Stomach (tissue), 19 donors: ENCODE measurements at places on chromosomes 2 and 18.
A peak's percentile ranks its signal among the peaks of the same experiment; 100 is the strongest.

DNA sequence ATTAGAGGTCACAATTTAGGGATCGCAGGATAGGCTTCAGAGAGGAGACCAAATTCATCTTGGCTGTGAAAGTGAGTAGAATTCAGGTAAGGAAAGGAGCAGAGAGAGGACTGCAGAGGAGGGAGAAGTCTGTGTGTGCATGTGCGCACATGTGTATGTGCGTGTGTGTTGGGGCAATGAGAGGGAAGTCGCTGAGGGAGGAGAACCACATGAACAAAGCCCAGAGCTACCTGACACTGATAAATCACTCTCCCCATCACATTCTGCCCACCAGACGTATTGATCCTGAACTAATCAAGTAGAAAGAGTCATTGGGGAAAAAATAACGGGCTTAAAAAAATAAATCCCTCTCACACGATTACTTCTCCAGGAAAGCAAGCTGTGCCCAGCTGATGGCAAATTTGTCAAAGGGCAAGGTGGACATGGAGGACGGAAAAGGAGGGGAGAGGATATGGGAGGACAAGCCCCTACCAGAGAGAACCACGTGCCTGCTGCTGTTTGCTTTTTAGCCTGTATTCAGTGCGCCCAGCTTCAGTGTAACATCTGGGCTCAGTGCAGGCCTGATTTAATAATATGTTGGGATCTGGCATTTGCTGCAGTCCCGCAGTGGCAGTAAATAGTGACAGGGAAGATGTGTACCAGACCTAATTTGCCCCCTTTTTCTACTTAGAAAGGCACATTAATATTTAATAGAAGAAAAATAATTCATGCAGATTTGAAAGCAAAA is 307.5 kb downstream of the C1D start:
- no peak for DNase-seq
- H3K27ac ChIP-seq = no peak overlapping the region
- H3K36me3 ChIP-seq = no peaks in the 10 kb centered on the region
- H3K4me3 ChIP-seq = no peak overlapping the region

- DNase-seq = no peak
- peak overlapping the region; percentile 24 for H3K4me3 ChIP-seq
- peaks cover 8% of the 10 kb centered on the region for H3K36me3 ChIP-seq
Observed at GRCh38 chr2:48343571-48344440, 186.1 kb upstream of the STON1 start.

- DNase-seq = no peak
- no peaks in the 10 kb centered on the region for H3K27me3 ChIP-seq
- no peak overlapping the region for H3K4me3 ChIP-seq
- no peak overlapping the region for H3K27ac ChIP-seq
- no peaks in the 10 kb centered on the region for H3K36me3 ChIP-seq
Observed at GRCh38 chr2:162025121-162025911, 48.7 kb downstream of the DPP4 start.

DNA sequence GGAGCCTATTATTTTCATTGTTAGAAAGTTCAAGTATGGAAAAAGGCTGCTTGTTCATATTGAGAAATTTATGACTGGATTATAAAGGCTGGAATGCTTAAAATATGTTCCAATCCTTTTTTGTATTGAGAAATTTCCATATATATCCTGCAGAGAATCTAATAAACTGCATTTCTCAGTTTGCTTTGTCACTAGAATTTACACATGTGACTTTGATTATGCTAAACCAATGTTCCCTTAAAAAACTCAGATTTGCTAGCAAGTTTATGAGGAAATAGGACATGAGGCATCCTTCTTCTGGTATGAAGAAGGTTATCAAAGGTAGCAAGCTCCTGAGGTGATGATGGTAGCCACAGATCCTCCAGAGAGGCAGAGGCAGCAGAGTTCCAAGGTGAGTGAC is 29.2 kb upstream of the DSEL start:
- H3K4me1 ChIP-seq = no peaks in the 10 kb centered on the region
- H3K27me3 ChIP-seq = no peaks in the 10 kb centered on the region
- no peak overlapping the region for H3K27ac ChIP-seq
- H3K4me3 ChIP-seq = no peak overlapping the region
- no peaks in the 10 kb centered on the region for H3K36me3 ChIP-seq

DNA sequence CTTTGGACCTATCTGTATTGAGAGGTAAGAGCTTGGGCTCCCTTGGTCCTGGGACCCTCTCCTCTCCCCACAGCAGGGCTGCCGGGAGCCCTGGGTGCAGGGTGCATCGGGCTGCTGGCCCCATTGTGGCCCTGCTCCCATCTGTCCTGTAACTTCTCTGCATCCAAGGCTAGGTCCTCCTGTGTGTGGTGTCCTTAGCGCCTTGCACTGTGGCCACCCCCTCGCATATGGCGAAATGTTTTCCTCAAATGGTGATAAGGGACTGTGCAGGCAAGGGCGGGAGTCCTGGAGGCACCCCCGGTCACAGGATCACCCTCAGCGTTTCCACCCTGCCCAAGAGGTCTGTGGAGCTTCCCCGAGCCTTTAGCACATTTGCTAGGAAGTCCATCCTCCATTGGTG is 208.2 kb downstream of the SH3RF3 start:
- H3K4me3 ChIP-seq = no peak overlapping the region
- no peaks in the 10 kb centered on the region for H3K36me3 ChIP-seq
- no peaks in the 10 kb centered on the region for H3K27me3 ChIP-seq
- H3K27ac ChIP-seq = no peak overlapping the region
- no peak for DNase-seq

- H3K36me3 ChIP-seq = no peaks in the 10 kb centered on the region
- peak overlapping the region; percentile 71 for H3K27ac ChIP-seq
- no peak overlapping the region for H3K4me3 ChIP-seq
- peak; percentile 59 for DNase-seq
- H3K27me3 ChIP-seq = no peaks in the 10 kb centered on the region
- no peaks in the 10 kb centered on the region for H3K4me1 ChIP-seq
Observed at GRCh38 chr2:217652761-217653639, 349.8 kb downstream of the TNS1 start.

GRCh38 chr2:191946471-191947182 is 99.7 kb upstream of the CAVIN2 start:
- no peak overlapping the region for H3K4me3 ChIP-seq
- no peaks in the 10 kb centered on the region for H3K27me3 ChIP-seq
- H3K36me3 ChIP-seq = no peaks in the 10 kb centered on the region
- H3K27ac ChIP-seq = no peak overlapping the region
- H3K4me1 ChIP-seq = peaks cover 16% of the 10 kb centered on the region
- no peak for DNase-seq

- H3K4me3 ChIP-seq = no peak overlapping the region
- no peaks in the 10 kb centered on the region for H3K36me3 ChIP-seq
- no peak overlapping the region for H3K27ac ChIP-seq
- H3K4me1 ChIP-seq = no peaks in the 10 kb centered on the region
Observed at GRCh38 chr2:2941205-2941604, 436.4 kb downstream of the EIPR1 start.

- peak overlapping the region; percentile 56 for H3K27ac ChIP-seq
- peaks cover 25% of the 10 kb centered on the region for H3K4me1 ChIP-seq
- peaks cover 56% of the 10 kb centered on the region for H3K36me3 ChIP-seq
Observed at GRCh38 chr18:23573626-23574431, 12.5 kb downstream of the NPC1 start.

GRCh38 chr2:105593221-105593967 is 151.3 kb upstream of the NCK2 start:
- H3K27ac ChIP-seq = no peak overlapping the region
- no peak for DNase-seq
- H3K4me3 ChIP-seq = no peak overlapping the region
- no peaks in the 10 kb centered on the region for H3K4me1 ChIP-seq

- no peaks in the 10 kb centered on the region for H3K4me1 ChIP-seq
- no peak overlapping the region for H3K27ac ChIP-seq
- H3K4me3 ChIP-seq = no peak overlapping the region
- H3K36me3 ChIP-seq = no peaks in the 10 kb centered on the region
Observed at GRCh38 chr2:147689220-147689909, 155.5 kb upstream of the ACVR2A start.

DNA sequence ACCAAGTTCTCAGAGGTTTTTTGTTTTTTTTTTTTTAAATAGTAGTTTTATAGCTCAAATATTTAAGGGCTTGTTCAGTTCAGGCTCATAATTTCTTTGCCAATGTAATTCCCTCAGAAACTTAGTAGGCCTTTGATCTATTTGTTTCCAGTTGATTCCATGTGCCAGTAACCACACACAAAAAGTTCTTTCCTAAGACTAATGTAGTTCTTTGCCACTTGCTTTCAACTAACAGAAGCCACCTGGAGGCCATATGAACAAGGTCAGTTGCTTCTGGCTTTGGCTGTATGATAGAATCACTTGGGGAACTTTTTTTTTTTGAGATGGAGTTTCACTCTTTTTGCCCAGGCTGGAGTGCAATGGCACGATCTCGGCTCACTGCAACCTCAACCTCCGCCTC is 100.7 kb downstream of the DTNB start:
- H3K27me3 ChIP-seq = no peaks in the 10 kb centered on the region
- H3K36me3 ChIP-seq = no peaks in the 10 kb centered on the region
- H3K4me3 ChIP-seq = no peak overlapping the region
- no peak overlapping the region for H3K27ac ChIP-seq

GRCh38 chr2:1782514-1782913 is 38.2 kb upstream of the PXDN start:
- H3K36me3 ChIP-seq = no peaks in the 10 kb centered on the region
- no peaks in the 10 kb centered on the region for H3K4me1 ChIP-seq
- H3K27me3 ChIP-seq = peaks cover 24% of the 10 kb centered on the region
- H3K27ac ChIP-seq = no peak overlapping the region
- peak; percentile 21 for DNase-seq

GRCh38 chr18:45482286-45482685 is 133.0 kb upstream of the SLC14A2 start:
- no peaks in the 10 kb centered on the region for H3K27me3 ChIP-seq
- H3K4me1 ChIP-seq = no peaks in the 10 kb centered on the region
- DNase-seq = no peak
- no peak overlapping the region for H3K4me3 ChIP-seq

- H3K27ac ChIP-seq = no peak overlapping the region
- no peaks in the 10 kb centered on the region for H3K36me3 ChIP-seq
- H3K4me3 ChIP-seq = no peak overlapping the region
- H3K4me1 ChIP-seq = no peaks in the 10 kb centered on the region
- no peaks in the 10 kb centered on the region for H3K27me3 ChIP-seq
- peak; percentile 10 for DNase-seq
Observed at GRCh38 chr2:170587922-170588321, 127.2 kb upstream of the SP5 start.

DNA sequence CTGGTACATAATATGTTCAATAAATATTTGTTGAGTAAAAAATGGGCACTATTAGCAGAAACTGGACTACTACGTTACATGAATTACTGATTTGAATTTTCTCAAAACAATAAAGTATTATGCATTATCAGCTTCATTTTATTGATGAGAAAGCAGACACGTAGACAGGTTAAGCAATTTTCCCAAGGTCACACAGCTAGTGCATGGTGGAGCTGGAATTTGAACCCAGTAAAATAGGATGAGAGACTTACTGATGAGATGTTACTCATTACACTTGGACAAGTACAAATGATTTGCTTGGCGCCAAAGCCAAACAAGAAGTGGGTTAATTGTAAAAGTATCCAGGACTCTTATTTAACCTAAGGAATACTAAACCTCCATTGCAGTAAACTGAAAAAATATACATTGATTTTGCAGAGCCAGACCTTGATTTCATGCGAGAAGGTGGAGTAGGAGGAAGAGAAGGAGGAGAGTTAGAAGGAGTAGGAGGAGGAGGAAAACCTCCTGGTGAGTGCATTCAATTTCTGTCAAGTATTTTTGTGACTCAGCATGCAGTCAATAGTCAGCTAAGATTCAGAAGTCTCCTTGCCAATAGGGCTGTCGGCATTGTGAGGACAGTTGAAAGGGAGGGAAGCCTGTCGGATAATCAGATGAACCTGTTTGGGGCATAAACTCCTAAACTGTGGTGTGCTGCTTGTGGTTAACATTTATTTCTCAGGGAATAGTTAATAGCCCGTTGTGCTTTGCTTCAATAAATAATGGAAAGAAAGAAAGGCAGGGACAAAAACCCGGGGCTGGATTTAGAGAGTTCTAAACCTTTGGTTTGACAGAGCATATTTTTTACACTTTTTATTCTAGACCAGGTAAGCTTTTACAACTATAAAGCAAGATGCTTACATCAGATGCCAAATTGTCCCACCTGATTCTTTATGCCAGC is 77.0 kb upstream of the TACR1 start:
- DNase-seq = no peak
- no peaks in the 10 kb centered on the region for H3K4me1 ChIP-seq
- no peaks in the 10 kb centered on the region for H3K27me3 ChIP-seq
- no peak overlapping the region for H3K4me3 ChIP-seq

DNA sequence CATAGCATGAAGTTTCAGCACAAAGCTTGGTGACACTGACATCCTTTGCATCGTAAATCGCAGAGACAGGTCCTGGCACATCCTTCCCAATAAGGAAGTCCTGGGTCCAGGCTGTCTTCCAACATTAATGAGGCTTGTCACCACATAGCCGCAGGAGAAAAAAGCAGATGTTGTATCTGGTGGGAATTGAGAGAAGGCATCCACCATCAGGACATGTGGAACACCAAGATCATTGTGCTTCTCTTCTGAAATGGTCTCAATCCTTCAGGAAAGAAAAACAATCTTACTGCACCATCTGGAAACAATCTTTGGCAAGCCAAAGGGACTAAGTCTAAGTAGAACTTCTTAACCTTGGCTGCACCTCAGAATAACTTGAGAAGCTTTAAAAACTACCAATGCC is 119.0 kb upstream of the ARHGAP28 start:
- H3K4me3 ChIP-seq = no peak overlapping the region
- no peak overlapping the region for H3K27ac ChIP-seq
- H3K4me1 ChIP-seq = peaks cover 5% of the 10 kb centered on the region
- H3K27me3 ChIP-seq = no peaks in the 10 kb centered on the region
- H3K36me3 ChIP-seq = no peaks in the 10 kb centered on the region

DNA sequence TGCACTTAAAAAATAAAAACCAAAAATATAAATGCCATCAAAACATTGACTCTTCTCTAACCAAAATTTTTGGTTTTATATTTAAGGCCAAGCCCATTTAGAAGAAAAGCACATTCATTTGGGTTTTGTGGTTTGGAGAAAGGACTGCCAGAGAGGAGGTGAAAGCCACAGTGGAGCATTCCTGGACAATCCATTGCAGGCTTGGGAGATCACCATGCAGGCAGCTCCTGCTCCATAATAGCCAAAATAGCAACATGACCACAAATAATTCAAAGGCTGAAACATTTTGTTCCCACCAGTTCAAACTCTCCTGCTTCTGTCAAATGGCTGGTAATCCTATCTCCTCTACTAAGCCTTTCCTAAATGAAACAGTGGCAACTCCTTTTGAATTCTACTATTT is 73.5 kb downstream of the GALNT3 start:
- H3K27me3 ChIP-seq = no peaks in the 10 kb centered on the region
- DNase-seq = no peak
- no peaks in the 10 kb centered on the region for H3K4me1 ChIP-seq
- H3K27ac ChIP-seq = no peak overlapping the region

DNA sequence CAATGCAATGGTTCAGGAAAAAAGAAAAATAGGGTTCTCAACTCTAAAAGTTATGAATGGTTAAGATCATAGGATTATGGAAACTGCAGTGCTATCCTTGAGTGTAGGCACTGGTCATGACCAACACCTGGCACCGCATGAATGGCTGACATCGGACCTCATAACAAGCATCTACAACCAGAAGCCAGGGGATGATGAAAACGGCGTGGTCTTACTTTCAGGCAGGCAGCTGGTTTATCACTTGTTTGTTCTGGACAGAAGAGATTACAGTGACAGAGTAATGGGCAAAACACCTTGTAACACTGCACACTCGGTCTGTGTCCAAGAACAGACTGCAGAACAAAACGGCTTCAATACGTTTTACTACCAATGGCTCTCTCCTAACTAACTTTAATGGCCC is 132.8 kb downstream of the STK39 start:
- H3K4me3 ChIP-seq = no peak overlapping the region
- DNase-seq = no peak
- no peak overlapping the region for H3K27ac ChIP-seq
- H3K27me3 ChIP-seq = no peaks in the 10 kb centered on the region
- no peaks in the 10 kb centered on the region for H3K4me1 ChIP-seq
- H3K36me3 ChIP-seq = no peaks in the 10 kb centered on the region
